ENCODE measurements at places on chromosomes 5 and 9.

DNA sequence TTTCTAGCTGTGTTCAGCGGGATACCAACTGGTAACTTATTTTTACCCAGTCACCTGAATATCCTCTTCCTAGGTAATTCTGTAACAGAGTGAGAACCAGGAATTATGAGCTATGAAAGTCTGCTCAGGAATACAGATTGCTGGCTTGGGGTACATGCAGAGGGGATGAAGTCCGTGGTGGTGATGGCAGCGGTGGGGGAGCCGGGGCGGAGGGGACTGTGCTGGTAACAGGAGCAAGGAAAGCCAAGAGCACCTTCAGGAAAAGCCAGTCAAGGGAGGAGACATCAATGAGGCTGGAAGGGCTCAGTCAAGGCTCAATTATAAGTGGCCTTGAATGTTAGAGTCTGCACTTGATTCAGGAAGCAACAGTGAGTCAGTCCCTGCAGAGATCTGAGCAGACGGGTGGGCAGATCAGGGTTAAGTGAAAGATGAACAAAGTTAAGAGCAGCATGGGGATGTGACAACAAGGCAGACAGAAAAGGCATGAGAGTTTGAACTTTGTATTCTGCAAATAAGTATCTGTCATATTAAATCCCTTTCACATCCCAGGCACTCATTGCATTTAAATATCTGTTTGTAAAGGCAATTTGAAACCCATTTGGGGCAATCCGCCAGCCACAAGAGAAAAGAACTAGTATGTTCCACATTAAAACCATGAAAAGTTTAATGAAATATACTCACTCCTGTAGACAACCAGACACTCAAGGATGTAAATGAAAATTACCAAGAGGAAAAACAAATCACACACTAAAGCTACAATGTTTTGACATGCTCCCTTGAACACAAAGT, 101.2 kb downstream of the TTC39B start:
- no peak for DNase-seq

- DNase-seq, result no peak
Observed at GRCh38 chr5:97570242-97570641, 387.2 kb upstream of the RIOK2 start.

- no peak for DNase-seq
Observed at GRCh38 chr5:83834306-83834705, 113.7 kb upstream of the HAPLN1 start.

GRCh38 chr5:180101451-180102105, 30.0 kb upstream of the RNF130 start:
- no peak for DNase-seq

DNA sequence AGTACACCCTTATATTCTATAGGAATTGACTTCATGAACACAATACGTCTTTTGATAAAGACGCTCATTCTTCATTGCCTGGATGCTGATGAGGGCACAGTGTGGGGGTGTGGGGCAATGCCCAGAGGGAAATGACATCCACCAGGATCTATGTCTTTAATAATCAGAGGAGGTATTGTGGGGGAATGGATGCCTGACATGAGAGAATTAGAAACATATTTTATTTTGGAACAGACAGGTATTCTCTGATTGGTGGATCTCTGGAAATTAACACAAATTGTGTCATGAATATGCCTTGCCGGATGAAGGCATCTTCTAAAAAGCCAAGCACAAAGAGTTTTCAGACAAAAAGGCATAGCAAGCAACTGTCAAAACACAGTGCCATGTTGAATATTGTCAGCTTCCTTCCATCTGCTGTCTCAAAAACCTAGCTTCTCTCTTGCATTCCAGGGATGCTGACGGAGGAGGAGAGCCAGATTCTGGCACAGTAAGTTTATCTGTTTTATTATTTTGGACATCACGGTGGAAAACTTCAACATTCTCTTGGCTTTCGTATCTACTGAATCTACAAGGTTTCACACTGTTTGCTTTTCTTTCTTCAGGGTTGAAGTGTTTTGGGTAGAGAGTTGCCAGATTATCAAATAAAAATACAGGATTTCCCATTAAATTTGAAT, 3.9 kb upstream of the C5orf58 start:
- DNase-seq, result no peak

GRCh38 chr5:40240671-40241070, 439.0 kb upstream of the PTGER4 start:
- no peak for DNase-seq
